ENCODE measurements at places on chromosomes 5 and 9.

DNA sequence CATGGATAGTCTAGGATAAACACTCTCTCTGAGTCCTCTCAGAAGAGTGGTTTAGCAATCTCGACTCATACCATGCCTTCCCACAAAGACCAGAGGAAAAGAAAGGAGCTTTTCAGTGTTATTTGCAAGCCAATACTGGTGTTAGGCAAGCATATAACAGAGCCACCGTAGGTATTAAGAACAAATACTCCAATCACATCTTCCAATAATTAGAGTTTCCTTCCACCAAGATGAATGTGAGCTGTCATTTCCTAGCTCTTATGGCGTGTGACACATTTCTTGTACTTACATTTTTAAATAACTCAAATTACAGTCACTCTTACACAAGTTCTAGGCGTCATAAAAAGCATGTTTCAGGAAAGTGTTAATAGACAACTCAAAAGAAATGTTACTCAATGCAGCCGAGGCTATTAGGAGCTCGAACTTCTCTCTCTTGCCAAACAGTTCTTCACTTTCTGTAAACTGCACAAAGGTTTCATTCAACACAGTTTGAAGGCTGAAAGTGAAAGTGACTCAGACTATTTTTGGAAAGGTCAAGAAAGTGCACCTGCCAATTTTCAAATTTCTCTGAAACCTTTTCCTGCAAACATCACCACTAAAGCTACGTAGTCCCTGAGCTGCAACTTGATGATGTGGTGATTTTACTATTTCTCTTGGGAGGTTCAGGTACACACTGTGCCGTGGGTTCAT is 153.8 kb downstream of the AUH start:
- DNase-seq = no peak

DNA sequence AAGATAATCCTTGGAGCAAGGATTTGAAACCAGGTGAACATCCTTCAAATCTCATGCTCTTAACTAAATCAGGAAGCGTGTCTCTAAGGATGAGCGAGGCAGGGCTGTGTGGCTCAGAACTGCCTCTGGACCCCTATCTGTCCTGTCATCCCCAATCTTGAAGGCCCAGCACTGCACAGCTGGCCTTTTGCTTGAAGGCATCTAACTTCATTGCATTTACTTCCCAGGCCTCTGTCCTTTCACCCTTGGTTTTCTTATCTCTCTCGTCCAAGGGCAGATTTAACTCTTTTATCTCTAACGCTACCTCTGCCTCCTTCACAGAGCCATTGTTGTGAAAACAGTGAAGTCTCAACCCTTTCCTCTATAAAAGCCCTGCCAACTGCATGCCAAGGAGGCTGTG is 83.8 kb downstream of the UGCG start:
- DNase-seq = no peak

DNA sequence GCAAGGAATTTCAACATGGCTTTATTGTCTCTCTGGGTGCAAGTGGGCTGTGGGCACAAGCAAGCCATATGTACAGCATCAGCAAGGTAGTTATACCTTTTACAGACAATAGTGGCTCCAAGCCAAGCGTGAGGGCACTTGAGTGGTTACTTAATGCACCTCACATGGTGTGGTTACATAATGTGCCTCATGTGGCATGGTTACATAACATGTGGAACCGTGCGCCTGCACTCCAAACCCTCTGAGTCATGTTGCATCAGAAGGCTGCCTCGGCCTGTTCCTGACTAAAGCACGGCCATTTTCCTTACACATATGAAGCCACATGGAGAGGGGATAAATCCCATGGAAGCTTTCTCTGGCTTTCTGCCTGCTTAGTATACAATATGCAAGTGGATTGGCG is 150.9 kb downstream of the OSTF1 start:
- DNase-seq = no peak

GRCh38 chr9:112377087-112377486 is 2.8 kb upstream of the HSDL2 start:
- DNase-seq = no peak

GRCh38 chr5:138829341-138829740 is 45.8 kb downstream of the LRRTM2 start:
- DNase-seq = no peak

DNA sequence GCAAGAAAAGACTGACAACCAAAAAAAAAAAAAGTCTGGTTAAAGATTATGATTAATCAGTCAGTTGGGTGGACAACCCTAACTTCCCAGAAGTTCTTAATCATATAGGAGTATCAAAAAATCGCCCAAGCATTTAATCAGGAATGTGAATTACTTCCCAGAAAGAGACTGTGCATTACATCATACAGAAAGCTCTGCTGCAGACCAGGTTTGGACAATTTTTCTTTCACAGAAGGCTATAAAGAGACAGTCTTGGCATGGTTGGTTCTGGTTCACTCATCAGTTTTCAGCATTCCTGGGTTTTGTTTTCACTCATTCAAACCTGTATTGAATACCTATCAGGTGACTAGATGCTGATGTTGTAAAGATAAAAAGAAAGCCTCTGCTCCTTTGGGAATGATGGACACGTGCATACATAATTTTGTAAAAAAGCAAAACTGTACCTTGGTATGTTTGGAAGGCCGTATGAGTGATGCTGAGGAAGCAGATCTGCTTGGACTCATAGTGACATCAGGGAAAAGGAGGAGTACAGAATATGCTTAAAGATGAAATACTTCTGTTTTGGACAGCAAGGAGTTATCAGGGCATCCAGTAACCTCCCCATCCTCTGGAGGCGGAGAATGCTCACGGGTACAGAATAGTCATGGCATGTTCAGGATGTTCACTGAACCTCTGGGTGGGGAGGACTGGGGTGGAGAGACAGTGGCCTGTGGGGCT is 178.4 kb downstream of the GNA14 start:
- DNase-seq = no peak

GRCh38 chr9:131668439-131669268 is 71.2 kb downstream of the RAPGEF1 start:
- peak; percentile 68 for DNase-seq

GRCh38 chr5:108238461-108238860 is 143.4 kb downstream of the FBXL17 start:
- DNase-seq = no peak

DNA sequence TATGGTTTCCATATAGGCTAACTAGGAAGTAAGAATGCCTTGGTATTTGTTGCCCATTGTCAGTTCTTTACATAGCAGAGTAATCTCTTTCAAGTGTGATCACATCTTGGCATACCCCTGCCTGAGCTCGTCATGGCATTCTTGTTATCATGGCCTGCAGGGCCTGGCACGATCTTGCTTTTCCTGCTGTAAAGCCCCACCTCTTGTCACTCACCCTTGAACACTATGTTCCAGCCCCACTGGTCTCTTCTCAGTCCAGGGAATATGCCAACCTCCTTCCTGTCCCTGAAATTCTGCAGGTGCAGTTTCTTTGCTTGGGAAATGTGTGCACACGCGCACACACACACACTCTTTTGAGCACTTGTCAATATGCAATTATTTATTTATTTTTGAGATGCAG is 250.2 kb upstream of the DMRT1 start:
- DNase-seq = no peak

- no peak for DNase-seq
These were observed 24.0 kb downstream of the LIX1 start for GRCh38 chr5:97118261-97119006.

DNA sequence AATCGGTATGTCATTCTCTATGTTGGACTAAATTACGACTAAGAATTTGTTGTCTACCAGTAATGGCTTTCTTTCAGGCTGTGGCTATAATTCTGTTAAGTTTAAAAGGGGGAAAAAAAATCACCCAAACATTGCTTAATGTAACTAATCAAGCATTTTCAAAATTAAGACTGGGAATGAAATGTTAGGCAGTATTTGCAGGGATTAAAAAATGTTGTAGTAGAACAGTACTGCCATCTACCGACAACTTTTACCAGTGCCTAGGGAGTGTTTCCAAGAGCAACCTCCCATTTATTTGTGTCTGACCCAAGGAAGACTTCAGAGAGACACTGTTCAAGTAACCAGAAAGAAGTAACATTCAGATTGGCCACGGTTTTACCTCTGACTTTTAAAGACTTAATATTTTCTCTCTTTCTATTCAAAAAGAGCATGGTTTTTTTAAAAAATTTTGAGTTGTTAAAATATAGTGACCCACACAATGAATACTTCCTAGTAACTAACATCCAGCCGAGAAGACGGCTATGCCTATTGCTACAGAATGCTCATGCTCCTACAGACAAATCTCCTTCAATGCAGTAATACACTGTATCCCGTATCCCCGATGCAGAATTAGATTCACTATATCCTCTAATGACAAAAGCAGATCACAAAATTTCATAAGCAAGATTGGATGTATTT is 92.4 kb downstream of the ARL15 start:
- DNase-seq = no peak

DNA sequence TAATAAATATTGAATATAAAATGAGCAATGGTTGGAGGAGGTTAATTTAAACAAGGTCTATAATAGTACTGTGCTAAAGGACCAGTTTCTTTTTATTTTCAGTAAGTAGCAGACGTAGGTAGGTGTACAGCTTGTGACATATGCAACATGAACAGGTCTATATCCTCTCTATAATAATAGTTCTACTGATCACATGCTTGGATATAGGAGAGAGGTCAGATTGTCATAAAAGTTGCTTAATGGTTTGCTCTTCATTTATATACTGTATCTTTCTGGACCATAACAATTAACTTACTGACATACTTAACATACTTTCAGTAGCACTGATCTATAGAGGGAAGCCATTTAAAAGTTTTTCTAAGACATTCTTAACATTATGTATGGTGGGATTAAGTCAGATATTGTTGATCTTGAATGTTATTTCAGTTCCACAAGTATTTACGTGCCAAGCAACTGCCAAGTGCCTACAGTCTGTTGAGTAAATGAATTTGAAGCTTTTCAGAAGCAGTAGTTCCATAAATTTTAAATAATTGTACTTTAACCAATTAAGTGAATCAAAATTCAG is 68.0 kb downstream of the DENND4C start:
- no peak for DNase-seq

GRCh38 chr9:123346026-123346425 is 10.0 kb upstream of the CRB2 start:
- no peak for DNase-seq

- no peak for DNase-seq
These were observed 383.3 kb upstream of the SLC30A5 start for GRCh38 chr5:68710514-68710913.

GRCh38 chr9:97682242-97682641 is 14.9 kb downstream of the XPA start:
- DNase-seq = no peak

DNA sequence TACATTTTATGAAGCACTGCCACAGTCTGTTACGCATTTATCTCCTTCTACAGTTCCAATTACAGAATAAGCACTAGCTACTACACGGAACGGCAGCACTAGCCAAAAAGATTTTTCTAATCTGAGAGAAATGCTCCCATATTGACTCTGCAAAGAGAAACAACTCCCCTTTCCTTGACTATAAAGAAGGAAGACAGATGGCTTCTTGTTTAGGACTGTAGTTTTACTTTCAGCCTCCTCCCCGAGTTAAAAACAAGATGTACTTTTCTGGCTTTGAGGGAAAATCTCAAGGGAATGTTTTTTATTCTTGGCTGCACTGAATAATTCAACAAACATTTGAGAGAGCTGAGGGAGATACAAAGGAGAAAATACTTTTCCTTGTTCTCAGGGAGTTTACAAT is 1.9 kb upstream of the SLC44A1 start:
- no peak for DNase-seq

DNA sequence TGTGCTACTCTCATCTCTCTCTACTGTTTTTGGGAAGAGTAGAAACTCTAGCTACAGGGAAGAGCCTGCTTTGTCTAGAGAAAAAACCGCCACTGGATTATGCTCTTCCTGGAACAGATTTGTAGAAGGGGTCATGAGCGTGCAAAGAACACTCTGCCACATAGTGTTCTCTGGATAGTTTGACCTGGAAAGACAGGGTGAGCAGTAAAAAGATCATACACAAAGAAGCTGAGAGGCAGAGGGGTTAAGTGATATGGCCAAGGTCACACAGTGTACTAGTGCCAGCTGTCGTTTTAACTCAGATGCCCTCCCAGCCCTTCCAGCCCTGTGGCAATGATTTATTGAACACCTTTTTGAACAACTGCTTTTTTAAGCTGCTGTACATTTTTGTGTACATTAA is 182.2 kb downstream of the NNT start:
- no peak for DNase-seq

- DNase-seq = no peak
These were observed 35.6 kb downstream of the MTX3 start for GRCh38 chr5:79955356-79955895.

DNA sequence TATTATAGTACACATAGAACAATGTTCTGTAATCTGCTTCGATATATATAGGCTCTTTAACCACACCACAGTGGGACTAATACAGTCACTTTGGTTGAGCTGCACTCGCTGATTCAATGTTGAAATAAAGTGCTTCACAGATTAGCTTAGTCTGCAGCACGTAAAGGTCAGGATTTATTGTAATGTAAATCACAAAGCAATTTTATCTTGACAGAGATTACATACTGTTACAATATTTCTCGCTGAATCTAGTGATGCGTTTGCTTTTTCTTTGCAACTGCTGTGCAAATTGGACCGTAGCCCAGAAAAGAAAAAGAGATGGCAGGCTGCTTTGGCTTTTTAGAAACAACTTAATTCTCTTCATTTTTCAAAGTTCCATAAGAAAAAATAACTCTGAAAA is 52.9 kb downstream of the CETN3 start:
- no peak for DNase-seq

- no peak for DNase-seq
These were observed 78.4 kb upstream of the OTULINL start for GRCh38 chr5:14503017-14503680.

- no peak for DNase-seq
These were observed 60.9 kb downstream of the RXRA start for GRCh38 chr9:134386951-134387831.

- no peak for DNase-seq
These were observed 12.6 kb downstream of the PBX3 start for GRCh38 chr9:125759764-125760129.

- no peak for DNase-seq
These were observed 159.4 kb downstream of the SEMA6A start for GRCh38 chr5:116415182-116415581.

- DNase-seq = no peak
These were observed 33.7 kb downstream of the DNAH5 start for GRCh38 chr5:13910637-13911288.

DNA sequence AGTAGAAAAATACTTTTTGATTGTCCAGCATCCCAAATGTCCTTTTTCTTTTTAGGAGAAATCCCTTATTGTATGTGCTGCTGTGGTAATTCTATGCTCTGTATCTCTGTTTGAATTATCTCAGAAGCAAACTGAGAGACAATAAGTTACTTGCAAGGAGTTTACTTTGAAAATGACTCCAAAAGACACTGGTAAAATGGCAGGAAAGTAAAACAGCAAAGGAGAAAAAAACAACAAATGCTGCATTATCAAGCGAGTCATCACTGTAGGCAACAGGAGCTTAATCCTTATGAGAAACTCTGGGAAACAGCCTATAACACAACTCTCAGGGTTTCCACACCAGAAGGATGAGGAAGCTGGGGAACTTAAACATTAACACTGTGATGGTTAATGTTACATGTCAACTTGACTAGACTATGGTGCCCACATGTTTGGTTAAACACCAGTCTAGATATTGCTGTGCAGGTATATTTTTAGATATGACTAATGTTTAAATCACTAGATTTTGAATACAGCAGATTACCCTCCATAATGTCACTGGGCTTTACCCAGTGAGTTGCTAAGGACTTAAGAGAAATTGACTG is 92.6 kb upstream of the GAS1 start:
- no peak for DNase-seq

GRCh38 chr9:90308691-90309090 is 333.9 kb downstream of the DIRAS2 start:
- no peak for DNase-seq

- DNase-seq = no peak
These were observed 493.6 kb upstream of the KLF4 start for GRCh38 chr9:107983181-107983603.

Measured in activated T-cell treated with anti-CD3 and anti-CD28 coated beads for 48 hours (primary cell).